NCI-H1694 treated with DMSO at 0.1 percent for 48 hours (cell line): ENCODE measurements at places on chromosomes 6 and 20.

DNA sequence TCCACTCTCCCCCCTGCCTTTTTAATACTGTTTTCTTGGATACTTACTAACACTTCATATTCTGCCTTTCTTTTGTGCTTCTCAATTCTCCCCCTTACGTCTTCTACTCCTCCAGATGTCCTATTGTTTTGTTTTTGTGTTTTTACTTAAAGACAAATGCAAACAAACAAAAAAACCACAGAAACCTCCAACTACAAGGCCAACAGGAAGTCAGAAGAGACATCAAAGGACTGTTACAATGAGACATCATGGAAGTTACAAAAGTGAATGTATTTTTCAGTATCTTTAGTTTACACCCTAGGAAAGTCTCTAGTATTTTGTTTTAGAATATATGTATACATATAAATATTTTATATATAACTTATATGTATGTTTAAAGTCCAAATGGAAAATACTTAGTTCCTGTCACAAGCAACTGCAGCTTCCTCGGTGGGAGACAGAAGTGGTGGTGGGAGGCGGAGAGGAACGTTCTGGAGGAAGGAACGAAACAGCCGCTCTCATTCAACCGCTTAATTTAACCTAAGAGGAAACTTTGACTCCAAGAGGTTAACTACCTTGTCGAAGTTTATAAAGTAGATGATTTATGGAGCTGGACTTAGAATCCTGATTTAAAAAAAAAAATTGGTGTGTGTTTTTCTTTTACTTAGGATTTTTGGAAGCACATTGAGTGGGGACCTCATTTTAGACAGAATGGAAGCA is 168.9 kb upstream of the PDE10A start:
- DNase-seq, result no peak

DNA sequence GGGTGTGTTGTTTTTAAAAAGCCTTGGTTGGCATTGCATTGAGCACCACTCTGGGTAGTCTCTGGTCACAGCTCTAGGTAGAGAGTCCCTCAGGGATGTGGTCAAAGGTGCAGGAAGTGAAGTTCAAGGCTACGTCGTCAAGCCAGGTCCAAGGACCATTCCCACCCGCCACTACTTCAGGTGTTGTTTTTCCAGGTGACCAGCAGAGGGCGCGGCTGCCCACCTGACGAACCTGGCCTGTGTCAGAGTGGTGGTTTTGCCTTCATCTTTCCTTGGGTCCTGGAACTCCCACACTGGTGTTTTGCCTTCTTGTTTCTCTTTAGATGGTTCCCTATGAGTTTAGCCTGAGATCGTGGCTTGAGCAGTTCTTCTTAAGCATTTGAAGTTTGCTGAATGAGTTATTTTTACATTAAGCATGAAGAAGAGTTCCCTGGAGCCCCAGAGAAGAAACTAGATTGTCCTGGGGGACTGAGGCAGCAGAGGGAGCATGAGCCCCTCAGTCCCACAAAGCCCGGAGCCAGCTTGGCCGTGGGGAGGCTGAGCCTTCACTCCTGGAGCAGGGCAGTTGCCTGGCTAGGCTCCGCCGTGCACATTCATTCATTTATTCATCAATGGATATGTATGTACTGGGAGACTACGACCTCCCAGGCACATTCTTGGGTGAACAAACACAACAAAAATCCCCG is 5.6 kb upstream of the PHACTR3 start:
- no peak for DNase-seq

DNA sequence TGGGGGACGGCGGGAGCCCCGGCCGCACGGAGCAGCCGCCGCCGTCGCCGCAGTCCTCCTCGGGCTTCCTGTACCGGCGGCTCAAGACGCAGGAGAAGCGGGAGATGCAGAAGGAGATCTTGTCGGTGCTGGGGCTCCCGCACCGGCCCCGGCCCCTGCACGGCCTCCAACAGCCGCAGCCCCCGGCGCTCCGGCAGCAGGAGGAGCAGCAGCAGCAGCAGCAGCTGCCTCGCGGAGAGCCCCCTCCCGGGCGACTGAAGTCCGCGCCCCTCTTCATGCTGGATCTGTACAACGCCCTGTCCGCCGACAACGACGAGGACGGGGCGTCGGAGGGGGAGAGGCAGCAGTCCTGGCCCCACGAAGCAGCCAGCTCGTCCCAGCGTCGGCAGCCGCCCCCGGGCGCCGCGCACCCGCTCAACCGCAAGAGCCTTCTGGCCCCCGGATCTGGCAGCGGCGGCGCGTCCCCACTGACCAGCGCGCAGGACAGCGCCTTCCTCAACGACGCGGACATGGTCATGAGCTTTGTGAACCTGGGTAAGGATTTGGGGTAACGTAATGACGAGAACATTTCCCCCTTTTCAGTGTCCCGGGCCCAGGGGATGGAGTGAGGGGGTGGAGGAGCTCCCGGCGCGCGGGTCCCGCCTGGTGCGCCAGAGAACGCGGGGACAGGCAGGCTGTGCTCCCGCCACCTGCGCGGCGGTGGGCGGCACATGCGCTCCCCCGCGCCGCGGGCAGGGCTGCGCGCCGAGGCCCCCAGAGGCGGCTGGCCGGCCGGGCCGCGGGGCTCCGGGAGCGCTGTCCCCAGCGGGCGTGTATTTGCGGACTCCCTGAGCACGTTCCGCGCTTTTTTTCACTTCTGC is 1.4 kb downstream of the BMP6 start:
- peak; percentile 13 for DNase-seq

- no peak for DNase-seq
Measured at GRCh38 chr6:133236932-133237331, 4.2 kb upstream of the EYA4 start.

GRCh38 chr20:2086980-2087377 is 14.6 kb upstream of the STK35 start:
- no peak for DNase-seq

- no peak for DNase-seq
Measured at GRCh38 chr20:5168651-5169396, 42.0 kb downstream of the CDS2 start.

- DNase-seq, result no peak
Measured at GRCh38 chr20:32110173-32110704, 725 bp downstream of the TM9SF4 start.

DNA sequence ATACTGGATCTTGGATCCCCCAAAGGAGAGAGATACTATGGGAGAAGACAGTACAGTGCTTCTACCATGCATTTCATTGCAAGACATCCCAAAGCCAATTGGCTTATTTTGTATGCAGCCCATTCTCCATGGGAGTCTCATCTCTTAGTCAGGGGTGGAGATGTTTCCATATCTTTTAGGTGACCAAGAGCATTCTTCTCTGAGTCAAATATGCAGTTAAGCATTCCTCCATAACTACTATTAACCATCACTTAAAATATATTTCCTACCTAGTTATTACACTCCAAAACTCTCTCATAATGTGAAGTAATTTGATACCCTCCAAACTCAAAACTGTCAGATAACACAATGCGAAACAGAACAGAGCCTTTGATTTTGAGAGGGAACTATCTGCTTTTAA is 542.6 kb downstream of the HDGFL1 start:
- no peak for DNase-seq

DNA sequence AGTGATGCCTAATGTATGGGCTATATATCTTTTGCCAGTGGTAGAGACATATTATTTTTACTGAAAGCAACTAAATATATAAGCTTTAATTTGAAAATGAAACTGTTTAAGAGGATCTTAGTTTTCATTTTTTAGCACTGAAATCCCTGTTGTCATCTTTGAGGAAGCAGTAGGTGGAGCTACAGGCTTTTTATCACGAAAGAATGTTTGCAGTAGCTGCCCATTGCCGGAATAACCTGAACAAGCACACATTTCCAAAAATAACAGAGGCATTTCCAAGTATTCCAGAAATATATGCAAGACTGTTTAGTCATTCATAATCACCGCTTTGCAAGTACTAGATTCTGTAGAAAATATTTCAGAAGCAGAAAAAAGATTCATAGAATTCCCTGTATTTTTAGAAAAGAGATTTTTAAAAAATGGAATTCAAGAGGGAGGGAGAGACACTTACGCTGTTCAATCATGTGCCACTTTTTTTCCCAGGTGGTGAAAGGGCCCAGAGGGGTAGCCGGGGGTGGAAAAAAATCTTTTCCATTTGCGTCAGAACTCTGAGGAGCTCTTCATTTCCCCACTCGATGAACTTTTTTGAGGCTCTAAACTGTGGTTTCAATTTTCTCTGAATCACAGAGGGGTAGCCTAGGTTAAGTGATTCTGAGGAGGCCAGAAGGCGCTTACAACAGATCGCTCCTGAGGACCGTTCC is 142.5 kb upstream of the FERMT1 start:
- peak; percentile 14 for DNase-seq

DNA sequence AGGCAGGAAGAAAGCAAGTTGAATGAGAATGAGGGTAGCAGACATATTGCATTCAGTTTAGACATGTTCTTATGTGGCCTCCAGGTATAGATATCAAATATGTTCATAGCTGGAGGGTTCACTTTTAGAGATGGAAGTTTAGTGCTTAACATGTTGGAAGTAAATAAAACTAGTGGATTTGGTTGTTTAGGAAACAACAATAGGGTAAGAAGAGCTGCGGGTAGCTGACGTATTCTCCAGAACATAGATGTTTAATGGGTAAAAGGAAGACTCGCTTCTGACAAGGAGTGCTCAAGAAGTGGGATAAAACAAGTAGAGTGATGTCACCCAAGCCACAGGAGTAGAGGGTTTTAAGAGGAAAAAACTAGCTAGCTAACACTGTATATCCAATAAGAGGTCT is 128.4 kb upstream of the COL21A1 start:
- no peak for DNase-seq

DNA sequence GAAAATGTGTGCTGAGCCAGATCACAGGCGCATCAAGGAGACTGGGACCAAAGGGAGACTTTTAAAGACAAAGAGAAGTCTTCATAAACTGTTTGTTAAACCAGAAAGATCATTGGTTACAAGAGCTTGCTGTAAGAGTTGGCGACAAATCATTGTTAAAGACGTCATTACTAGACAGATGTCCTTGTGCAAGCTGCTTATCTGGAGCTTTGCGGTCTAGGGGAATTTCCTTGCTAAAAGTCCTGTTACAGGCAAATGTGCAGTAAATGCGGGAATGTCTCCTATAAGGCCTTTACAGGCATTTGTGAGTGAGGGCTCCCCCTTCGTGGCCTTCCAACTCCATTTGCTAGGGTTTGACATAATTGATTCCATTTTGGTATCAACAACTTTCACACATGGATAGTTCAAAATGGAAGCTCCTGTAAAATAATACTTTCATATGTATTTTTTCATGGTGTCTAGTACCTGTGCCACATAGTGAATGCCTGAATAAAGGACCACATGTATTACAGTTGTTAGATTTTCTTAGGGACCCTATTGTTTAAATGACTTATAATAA is 362.4 kb downstream of the UTRN start:
- no peak for DNase-seq

GRCh38 chr6:110509617-110510241 is 33.3 kb upstream of the SLC22A16 start:
- DNase-seq, result no peak

DNA sequence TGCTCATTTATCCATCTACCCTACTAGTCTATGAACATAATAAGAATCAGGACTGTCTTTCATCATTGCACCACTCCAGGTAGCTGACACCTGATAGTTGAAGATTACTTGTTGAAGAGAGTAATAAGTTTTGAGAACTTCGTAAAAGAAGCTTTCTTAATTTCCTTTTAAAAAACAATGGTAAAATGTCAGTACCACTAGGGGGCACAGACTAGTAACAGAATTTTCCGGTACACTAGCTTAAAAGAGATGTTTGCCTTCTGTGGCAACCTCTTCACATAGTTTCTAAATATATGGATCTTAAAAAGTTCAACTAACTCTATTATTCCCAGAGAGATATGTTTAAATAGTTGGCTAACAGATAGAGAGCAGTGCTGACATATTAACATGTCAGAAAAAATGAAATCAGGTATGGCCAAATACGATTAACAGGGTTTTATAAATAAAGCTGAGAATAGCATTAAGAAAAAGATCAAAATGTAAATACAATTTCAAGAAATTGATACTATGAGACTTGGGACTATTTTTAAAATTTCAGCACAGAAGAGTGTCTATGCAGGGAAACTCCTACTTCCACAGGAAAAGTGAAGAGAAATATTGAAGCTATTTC is 5.4 kb upstream of the KCNQ5 start:
- DNase-seq, result peak; percentile 24

- DNase-seq, result peak; percentile 67
Measured at GRCh38 chr6:137094411-137095008, 49.7 kb upstream of the IL20RA start.

GRCh38 chr6:24078200-24078599 is 47.8 kb upstream of the NRSN1 start:
- no peak for DNase-seq

DNA sequence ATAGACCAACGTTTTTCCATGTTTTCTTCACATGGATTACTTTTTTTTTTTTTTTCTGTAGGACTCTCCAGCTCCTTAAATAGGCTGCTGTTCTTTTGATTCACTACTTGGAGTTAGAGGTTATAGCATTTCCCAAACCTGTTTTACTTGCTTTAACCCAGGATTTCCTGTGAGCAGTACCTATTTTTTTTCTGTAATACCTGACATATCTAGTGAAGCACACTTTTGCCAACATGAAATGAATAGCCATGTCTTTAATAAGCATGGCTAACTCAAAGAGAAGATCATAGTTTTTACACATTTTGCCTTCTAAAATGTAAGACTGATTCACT is 137.0 kb downstream of the FOXA2 start:
- DNase-seq, result no peak

DNA sequence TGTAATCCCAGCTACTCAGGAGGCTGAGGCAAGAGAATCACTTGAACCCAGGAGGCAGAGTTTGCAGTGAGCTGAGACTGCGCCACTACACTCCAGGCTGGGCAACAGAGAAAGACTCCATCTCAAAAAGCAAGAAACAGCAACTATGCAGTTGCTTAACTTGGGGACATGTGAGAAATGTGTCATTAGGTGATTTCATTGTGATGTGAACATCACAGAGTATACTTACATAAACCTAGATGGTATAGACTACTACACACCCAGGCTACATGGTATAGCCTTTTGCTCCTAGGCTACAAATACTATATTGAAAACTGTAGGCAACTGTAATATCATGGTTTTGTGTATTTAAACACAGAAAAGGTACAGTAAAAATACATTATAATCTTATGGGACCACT is 3.3 kb upstream of the COQ3 start:
- DNase-seq, result no peak

DNA sequence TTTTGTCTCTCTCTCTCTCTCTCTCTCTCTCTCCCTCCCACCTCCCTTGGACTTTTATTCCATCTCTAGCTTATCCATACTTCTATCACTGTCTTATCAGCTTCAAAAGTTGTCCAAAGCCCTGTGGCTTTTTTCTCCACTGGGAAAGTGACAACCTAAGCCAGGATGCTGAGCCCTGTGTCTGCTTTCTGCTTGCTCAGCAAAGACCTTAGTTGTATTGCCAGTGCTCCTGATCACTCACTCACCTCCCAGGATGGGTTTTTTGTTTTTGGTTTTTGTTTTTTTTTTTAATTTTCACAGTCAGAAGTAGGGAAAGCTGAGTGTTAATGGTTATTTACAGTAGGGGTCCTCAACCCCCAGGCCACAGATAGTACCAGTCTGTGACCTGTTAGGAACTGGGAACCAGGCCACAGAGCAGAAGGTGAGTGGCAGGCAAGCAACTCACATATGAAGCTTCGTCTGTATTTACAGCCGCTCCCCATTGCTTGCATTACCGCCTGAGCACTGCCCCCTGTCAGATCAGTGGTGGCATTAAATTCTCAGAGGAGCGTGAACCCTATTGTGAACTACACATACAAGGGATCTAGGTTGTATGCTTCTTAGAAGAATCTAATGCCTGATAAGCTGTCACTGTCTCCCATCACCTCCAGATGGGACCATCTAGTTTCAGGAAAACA is 125.0 kb upstream of the ID4 start:
- DNase-seq, result peak; percentile 10
